ENCODE measurements at places on chromosomes 5 and 9.
A peak's percentile ranks its signal among the peaks of the same experiment; 100 is the strongest.

GRCh38 chr5:149399775-149400174, 20.7 kb upstream of the IL17B start:
- no peak for DNase-seq

DNA sequence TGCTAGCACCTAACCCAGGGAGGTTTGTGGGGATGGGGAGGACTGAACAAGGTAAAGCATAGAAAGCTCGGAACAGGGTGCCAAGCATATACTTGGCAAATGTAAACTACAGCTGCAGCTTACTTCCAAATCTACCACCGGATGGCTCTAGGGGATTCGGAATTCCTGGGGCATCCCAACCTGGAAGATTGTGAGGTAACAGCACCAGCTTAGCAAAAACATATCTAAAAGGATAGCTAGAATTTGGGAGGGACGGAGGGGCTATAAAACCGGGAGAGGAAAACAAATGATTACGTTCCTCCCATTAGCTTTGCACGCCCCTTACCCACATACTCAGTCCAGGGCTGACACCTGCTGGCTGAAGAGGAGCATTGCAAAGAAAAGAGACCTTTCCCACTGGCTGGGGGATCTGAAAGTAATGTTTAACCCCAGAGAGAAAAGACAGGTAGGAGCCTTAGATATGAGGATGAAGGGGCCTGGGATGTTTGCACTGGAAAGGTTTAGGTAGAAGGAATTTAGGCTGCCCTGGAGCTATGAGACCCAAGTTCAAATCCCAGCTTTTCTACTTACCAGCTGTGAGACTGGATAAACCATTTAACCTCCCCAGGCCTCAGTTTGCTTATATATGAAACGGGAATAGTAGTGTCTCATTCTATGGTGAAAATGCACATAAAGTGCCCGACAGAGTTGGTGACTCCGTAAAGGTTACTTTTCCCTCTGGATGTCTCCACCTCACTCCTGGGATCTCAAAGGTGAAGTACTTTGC, 73.6 kb downstream of the FAM114A2 start:
- DNase-seq, result peak; percentile 65

GRCh38 chr9:89281106-89281505, 29.9 kb upstream of the CKS2 start:
- DNase-seq, result no peak

- DNase-seq, result no peak
Observed at GRCh38 chr9:7239708-7240107, 481.9 kb downstream of the KDM4C start.

- no peak for DNase-seq
Observed at GRCh38 chr9:131534721-131535237, 3.7 kb upstream of the UCK1 start.

Data from D721Med (cell line).